ENCODE measurements at places on chromosomes 12 and 14. TPM values are rescaled to one million over a fixed set of nuclear protein-coding genes. Genes with fewer than 3 reads are reported as not detected.

Gene TMPRSS12
- not detected for total RNA-seq

Gene GPR135
- 3.8 TPM for total RNA-seq

Gene KLRB1
- 23.9 TPM for total RNA-seq

Gene ADSS1
- 0.61 TPM for total RNA-seq

Gene LHX5
- not detected for total RNA-seq

DNA sequence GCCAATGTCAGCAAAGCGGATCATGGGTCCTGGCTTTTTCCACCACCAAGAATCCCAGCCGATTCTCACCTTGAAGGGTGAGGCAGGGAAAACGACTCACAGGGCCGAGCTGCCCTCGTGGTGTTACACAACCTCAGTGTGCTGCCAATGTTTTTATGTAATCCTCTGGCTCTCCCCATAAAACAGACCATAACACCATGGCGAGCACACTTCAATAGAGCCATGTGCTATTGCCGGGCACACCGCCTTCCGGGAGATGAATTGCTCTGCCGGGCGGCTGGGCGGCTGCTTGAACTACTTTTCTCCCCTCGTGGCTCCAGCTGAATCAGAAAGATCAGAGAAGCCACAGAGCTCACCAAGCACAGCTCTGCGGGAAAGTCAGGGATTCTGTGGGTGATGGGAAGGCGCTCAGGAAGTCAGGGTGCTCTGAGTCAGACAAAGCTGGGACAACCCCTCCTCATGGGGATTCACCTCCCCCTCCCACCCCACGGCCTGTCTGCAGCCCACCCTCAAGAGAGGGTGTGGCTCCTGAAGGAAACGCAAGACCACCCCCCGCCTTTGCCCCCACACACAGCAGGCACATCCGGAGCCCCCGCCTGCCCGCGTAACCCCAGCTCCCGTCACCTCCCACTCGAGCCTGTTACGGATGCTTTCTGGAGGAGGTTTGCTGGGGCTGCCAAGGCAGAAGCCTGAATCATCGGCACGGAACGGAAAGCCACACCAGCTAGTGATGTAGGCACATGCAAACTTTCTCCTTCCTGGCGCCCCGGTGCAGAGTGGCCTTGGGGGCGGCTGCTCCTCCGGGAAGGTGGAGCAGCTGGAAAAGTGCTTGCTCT, 1.8 kb downstream of the GALNT9 start:
- DNase-seq = no peak

- DNase-seq = no peak
These were observed 792.3 kb downstream of the TMEM121 start for GRCh38 chr14:106318700-106319099.

DNA sequence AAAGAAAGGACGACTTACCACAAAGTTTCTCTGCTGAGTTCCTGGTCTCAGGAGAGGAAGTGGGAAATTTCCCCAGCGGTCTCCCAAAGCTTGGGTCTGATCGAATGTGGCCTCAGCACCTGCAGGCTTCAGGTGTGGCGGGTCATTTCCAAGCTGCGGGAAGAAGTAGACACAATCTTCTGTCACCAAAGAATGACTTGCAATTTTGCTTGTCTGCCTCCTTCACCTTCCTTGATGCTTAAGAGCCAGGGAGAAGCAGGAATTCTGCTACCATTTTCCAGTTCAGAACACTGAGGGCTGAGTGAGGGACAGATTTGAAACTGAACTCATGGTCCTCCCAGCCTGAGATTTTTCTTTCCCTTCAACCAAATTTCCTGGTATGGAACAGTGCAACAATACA, 87.8 kb downstream of the RIMBP2 start:
- DNase-seq = no peak

DNA sequence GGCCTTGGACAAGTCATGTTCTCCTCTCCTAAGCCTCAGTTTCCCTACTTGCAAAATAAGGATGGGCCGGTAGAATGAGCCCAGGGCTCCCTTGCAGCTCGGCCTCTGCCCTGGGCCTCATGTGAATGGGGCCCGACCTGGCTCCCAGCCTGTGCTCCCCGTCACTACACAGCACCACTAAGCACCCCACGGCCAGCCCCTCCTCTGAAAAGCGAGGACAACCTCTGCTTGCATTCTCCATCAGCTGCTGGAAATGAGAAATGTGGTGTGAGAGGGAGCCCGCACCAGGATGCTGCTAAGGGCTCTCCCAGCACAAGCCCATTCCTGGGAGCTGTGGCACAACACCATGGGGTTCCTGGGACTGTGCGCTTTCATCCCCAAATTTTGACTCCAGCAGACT, 10.2 kb downstream of the SLC25A47 start:
- no peak for DNase-seq

GRCh38 chr14:53993920-53994607, 37.4 kb upstream of the BMP4 start:
- no peak for DNase-seq

DNA sequence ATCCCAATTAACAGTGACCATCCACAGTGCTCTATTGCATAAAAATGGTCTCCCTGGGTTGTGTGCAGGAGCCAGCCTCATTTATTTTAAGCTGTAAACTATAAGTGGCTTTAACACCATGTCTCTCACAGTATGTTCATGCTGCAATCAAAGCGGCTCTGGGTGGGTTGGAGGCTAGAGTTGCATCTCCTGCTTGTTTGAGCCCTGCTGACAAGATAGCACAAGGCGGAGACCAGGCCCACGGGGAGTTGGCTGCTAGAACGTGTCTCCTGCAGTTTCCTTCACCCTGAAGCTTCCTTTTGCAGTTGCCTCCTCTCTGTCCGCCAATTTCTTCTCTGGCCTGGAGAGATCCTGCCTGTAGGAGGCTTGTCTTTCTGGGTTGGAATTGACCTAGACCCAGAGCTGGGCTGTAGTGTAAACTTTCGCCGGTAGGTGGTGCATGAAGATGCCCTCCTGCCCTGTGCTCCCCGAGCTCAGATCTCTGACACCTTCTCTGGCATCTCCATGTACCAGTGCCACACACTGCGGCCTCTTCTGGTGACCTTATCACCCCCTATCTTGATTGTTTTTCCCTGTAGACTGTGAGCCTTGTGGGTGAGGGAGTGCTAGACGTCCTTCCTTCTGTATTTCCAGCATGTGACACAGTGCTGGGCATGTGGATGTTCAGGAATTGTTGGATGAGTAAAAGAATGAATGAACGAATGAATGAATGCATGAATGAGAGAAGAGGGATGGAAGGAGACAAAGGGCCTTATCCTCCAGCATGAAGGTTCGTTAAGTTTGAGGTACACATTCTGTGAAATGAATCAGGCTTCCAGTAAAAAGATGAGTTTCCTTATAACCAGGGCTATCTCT, 10.4 kb downstream of the OTUB2 start:
- peak; percentile 72 for DNase-seq

- DNase-seq = no peak
These were observed 70.5 kb upstream of the FLRT2 start for GRCh38 chr14:85459361-85460000.

- DNase-seq = peak; percentile 76
These were observed at the start of gene GLIPR1 for GRCh38 chr12:75480469-75480949. GLIPR1 (plus strand) TSS chr12:75480755; CDS start chr12:75480881, 126 bp downstream.
